Progenitor cell of endocrine pancreas (in vitro differentiated cells): ENCODE measurements at places on chromosomes 13 and 19. TPM values are rescaled to one million over a fixed set of nuclear protein-coding genes. Genes with fewer than 3 reads are reported as not detected.
A peak's percentile ranks its signal among the peaks of the same experiment; 100 is the strongest.

- DNase-seq, result no peak
- H3K4me3 ChIP-seq, result no peak overlapping the region
- no peaks in the 10 kb centered on the region for H3K4me1 ChIP-seq
Observed at GRCh38 chr19:7983995-7984837, 21.2 kb downstream of the ELAVL1 start.

GRCh38 chr13:23856008-23856750 lies 33.0 kb downstream of the MIPEP start:
- H3K36me3 ChIP-seq, result peaks cover 11% of the 10 kb centered on the region
- no peak for DNase-seq
- H3K4me3 ChIP-seq, result no peak overlapping the region
- no peaks in the 10 kb centered on the region for H3K4me1 ChIP-seq
- no peak overlapping the region for H3K27ac ChIP-seq
- H3K27me3 ChIP-seq, result peaks cover 4% of the 10 kb centered on the region

DNA sequence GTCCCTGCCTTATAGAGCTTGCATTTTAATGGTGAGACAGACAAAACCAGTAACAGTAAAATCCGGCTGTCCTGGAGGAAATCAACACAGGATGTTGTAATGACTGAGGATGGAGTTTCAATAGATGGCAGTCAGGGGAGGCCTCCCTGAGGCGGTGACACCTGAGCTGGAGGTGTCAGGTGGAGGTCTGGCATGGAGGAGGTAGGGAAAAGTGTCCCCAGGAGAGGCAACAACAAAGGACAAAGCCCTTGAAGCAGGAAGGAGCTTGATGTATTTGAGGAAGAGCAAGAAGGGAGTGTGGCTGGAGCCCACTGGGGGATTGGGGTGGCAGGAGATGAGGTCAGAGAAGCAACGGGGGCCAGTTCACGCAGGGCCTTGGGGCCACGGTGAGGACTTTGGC lies 7.8 kb downstream of the GRIN2D start:
- H3K4me3 ChIP-seq, result no peak overlapping the region
- H3K27me3 ChIP-seq, result peaks cover 31% of the 10 kb centered on the region
- H3K4me1 ChIP-seq, result peaks cover 4% of the 10 kb centered on the region
- no peak for DNase-seq
- no peak overlapping the region for H3K27ac ChIP-seq

DNA sequence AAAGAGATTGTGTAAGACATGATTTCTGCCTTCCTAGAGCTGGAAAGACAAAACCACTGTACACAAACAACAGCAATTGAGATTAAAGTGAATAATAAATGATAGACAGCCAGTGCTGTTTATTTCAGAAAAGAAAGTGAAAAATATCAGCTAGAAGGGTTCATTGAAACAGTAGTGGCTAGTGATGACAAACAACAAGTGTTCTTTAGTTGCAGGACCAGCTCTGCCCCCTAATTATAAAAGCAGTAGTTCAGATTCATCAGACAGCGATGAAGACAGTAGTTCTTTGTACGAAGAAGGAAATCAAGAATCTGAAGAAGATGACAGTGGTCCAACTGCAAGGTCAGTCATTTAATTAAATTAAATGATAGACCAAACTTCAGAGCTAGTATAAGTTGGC lies 14.8 kb downstream of the GPALPP1 start:
- H3K27ac ChIP-seq, result no peak overlapping the region
- no peak for DNase-seq
- peaks cover 7% of the 10 kb centered on the region for H3K36me3 ChIP-seq
- H3K4me1 ChIP-seq, result no peaks in the 10 kb centered on the region
- H3K4me3 ChIP-seq, result no peak overlapping the region

- H3K27ac ChIP-seq, result no peak overlapping the region
- H3K36me3 ChIP-seq, result peaks cover 3% of the 10 kb centered on the region
- no peaks in the 10 kb centered on the region for H3K27me3 ChIP-seq
- DNase-seq, result no peak
- H3K4me1 ChIP-seq, result peaks cover 2% of the 10 kb centered on the region
Observed at GRCh38 chr13:20894245-20894644, 8.3 kb downstream of the XPO4 start.

- H3K27ac ChIP-seq, result no peak overlapping the region
- no peaks in the 10 kb centered on the region for H3K4me1 ChIP-seq
- no peaks in the 10 kb centered on the region for H3K27me3 ChIP-seq
- peaks cover 14% of the 10 kb centered on the region for H3K36me3 ChIP-seq
- no peak overlapping the region for H3K4me3 ChIP-seq
Observed at GRCh38 chr13:39760521-39760920, 105.1 kb downstream of the COG6 start.

- no peaks in the 10 kb centered on the region for H3K36me3 ChIP-seq
- H3K27me3 ChIP-seq, result no peaks in the 10 kb centered on the region
- no peak overlapping the region for H3K27ac ChIP-seq
- DNase-seq, result no peak
- no peak overlapping the region for H3K4me3 ChIP-seq
- peaks cover 5% of the 10 kb centered on the region for H3K4me1 ChIP-seq
Observed at GRCh38 chr13:38952827-38953226, 37.8 kb downstream of the STOML3 start.

GRCh38 chr19:46745521-46746280 lies at the start of gene FKRP:
Gene FKRP, plus strand, starts transcription at chr19:46746057. Its CDS starts 9,394 bp downstream, at chr19:46755451.
- no peaks in the 10 kb centered on the region for H3K27me3 ChIP-seq
- peak within 1 kb of the TSS; percentile 96 for H3K27ac ChIP-seq
- H3K36me3 ChIP-seq, result peaks cover 5% of the 10 kb centered on the region
- no peak for DNase-seq
- H3K4me1 ChIP-seq, result peaks cover 14% of the 10 kb centered on the region

GRCh38 chr13:100235311-100235901 lies 146.5 kb downstream of the PCCA start:
- no peaks in the 10 kb centered on the region for H3K27me3 ChIP-seq
- DNase-seq, result no peak
- H3K4me3 ChIP-seq, result no peak overlapping the region
- H3K27ac ChIP-seq, result no peak overlapping the region
- peaks cover 35% of the 10 kb centered on the region for H3K4me1 ChIP-seq

DNA sequence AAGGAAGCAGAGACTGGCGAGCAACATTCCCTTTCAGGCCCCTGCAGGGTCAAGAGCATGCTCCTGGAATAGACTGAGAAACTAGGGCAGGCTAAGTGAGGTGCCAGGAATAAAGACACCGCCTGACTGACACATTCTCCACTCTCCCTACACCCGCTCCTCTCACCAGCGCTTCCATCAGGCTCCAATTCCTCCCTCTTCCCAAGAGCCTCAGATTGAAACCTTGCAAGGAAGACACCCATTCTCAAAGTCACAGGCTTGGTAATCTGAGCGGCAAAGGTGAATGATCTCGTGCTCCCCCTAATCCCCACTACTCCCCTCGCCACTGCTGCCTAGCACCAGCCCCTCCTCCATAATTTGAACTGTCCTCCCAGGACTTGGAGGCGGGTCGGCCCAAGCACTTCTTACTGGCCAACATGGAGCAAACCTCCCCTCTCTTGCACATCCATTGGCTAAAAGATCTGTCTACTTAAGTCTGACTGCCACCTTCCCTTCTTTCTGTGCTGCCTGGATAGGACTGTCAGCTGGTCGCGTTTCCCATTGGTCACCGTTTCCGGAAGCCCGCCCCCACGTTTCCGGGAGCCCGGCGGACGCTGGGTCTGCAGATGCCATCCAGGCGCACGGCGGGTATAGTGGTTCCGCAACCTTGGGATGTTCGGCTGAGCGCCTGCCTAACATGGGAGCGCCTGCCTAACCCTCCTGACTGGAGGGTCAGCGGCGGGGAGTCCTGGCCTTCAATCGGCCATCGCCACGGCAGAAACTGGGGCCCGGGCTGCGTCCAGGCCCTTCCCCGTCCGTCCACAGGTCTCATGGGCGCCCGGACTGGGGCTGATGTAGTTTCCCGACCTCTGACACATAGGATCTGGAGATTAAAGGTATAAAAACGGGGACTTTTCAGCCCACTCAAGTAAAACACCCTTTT lies 33.6 kb downstream of the ZNF383 start:
- no peak overlapping the region for H3K27ac ChIP-seq
- no peak for DNase-seq
- H3K4me3 ChIP-seq, result no peak overlapping the region

The PSG1 gene
- not detected in 2 replicates for total RNA-seq

DNA sequence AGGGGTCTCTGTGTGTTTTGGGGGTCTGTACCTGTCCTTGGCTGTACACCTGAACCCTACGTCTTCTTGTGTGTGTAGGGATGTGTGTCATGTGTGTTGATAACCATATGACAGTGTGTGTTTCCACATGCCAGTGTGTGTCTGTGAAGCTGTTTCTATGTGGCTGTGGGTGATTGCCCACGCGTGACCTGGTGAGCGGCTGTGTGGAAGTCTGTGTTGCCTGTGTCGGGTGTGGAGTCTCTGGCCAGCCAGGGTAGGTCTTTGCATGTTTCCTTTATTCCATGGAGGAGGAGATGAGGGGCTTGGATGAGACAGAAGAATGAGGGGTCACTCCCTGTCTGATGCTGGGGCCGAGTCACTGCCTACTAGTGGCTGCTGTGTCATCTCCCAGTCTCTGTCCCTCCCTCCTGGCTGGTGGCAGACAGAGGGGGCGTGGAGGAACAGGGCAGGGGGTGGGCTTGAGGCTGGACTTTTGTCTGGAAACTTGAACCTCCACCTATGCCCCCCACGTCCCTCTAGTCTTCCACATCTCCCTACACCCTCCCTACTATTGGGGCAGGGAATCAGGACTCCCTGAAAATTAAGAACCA lies 2.8 kb upstream of the FOSB start:
- peaks cover 11% of the 10 kb centered on the region for H3K4me1 ChIP-seq
- H3K36me3 ChIP-seq, result no peaks in the 10 kb centered on the region
- H3K4me3 ChIP-seq, result no peak overlapping the region
- DNase-seq, result no peak
- H3K27me3 ChIP-seq, result no peaks in the 10 kb centered on the region

- no peak overlapping the region for H3K27ac ChIP-seq
- H3K4me3 ChIP-seq, result no peak overlapping the region
- peaks cover 30% of the 10 kb centered on the region for H3K36me3 ChIP-seq
- no peaks in the 10 kb centered on the region for H3K4me1 ChIP-seq
- DNase-seq, result no peak
- H3K27me3 ChIP-seq, result no peaks in the 10 kb centered on the region
Observed at GRCh38 chr19:17202249-17202648, 12.9 kb upstream of the USE1 start.

The SLITRK5 gene
- total RNA-seq, result 0.07 and 0.14 TPM in 2 replicates

DNA sequence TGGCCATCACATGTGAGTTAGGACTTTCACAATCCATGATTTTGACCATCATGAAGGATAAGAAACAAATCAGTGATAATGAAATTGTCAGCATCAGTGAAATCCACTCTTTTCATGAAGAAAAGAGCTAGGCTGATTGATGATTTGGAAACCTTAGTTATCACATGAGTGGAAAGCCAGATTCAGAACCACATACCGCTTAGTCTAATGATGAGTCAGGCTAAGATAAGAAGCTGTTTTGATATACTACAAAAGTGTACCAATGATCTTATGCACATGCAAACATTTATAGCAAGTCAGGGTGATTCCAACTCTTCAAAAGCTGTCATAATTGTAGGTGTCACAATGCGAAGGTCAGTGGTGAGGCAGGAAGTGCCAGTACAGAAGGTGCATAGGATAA lies 519.3 kb downstream of the GPC6 start:
- H3K4me3 ChIP-seq, result no peak overlapping the region
- peak overlapping the region; percentile 25 for H3K27ac ChIP-seq
- H3K27me3 ChIP-seq, result no peaks in the 10 kb centered on the region

DNA sequence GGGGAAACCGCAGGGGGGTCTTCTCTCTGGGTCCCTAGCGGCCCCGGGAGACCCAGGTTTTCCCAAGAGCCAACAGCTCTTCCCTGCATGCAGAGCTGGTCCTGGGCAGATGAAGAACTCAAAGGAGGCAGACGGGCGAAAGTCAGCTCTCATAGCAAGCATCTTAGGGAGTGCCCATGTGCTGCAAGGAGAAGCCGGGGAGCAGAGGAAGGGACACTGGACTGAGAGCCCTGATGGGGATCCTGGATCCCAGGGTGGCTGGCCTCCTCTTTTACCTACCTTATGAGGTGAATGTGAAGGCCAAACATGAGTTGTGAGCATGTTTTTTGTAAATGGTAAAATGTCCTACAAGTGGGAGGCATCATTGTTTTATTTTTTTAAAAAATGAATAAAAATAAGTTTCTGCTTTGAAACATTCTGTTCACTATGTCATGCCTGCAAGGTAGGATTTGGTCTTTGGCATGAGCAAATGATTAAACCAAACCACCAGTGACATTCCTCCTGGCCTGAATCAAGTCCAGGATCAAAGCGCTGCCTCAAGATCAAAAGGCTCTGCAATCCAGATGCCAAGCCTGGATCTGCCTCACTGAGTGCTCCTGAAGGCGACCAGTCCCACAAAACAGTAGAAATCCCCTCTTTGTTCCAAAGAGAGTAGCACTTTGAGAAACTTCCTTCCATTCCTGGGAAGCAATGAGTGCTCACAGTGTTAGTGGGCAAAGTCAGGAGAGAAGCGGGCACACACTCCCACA lies 92.2 kb upstream of the SERP2 start:
- H3K4me3 ChIP-seq, result no peak overlapping the region
- peaks cover 34% of the 10 kb centered on the region for H3K4me1 ChIP-seq
- peaks cover 9% of the 10 kb centered on the region for H3K27me3 ChIP-seq
- no peak for DNase-seq

DNA sequence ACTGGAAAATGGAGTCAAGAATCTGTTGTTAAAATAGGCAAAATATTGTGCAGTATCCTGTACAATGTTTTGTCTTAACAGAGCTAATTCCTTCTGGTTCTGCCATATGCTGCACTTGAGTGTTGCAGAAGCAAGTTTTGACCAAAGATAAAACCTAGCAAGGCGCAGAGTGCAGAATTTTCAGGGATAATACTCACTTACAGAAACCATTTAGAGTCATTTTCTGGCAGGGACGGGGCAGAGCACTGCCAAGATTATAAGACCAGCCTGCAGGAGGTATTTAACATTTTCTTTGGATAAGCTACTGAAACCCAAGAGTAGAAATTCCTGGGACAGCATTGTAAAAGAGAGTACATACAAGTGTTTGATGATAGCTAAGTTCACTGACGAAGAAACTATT lies 159.5 kb upstream of the EDNRB start:
- H3K36me3 ChIP-seq, result peaks cover 3% of the 10 kb centered on the region
- no peak overlapping the region for H3K27ac ChIP-seq
- no peak overlapping the region for H3K4me3 ChIP-seq
- H3K4me1 ChIP-seq, result no peaks in the 10 kb centered on the region

DNA sequence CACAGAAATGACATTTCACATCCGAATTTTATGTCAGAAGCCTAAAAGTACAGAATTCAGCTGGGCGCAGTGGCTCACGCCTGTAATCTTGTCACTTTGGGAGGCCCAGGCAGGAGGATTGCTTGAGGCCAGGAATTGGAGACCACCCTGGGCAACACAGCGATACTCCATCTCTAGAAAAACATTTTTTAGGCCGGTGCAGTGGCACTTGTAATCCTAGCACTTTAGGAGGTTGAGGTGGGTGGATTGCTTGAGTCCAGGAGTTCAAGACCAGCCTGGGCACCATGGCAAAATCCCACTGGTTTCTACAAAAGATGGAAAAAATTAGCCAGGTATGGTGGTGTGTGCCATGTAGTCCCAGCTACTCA lies 15.3 kb downstream of the NOP53 start:
- no peak overlapping the region for H3K27ac ChIP-seq
- no peak overlapping the region for H3K4me3 ChIP-seq

- H3K4me1 ChIP-seq, result peaks cover 1% of the 10 kb centered on the region
- H3K27me3 ChIP-seq, result no peaks in the 10 kb centered on the region
- no peaks in the 10 kb centered on the region for H3K36me3 ChIP-seq
- no peak overlapping the region for H3K4me3 ChIP-seq
Observed at GRCh38 chr13:21967871-21968270, 297.0 kb downstream of the FGF9 start.

GRCh38 chr19:8215783-8216182 lies 6.6 kb downstream of the CERS4 start:
- H3K27me3 ChIP-seq, result no peaks in the 10 kb centered on the region
- no peaks in the 10 kb centered on the region for H3K4me1 ChIP-seq
- no peak overlapping the region for H3K27ac ChIP-seq
- DNase-seq, result no peak
- peaks cover 13% of the 10 kb centered on the region for H3K36me3 ChIP-seq

GRCh38 chr19:45202637-45203036 lies 24.1 kb downstream of the BLOC1S3 start:
- H3K27ac ChIP-seq, result no peak overlapping the region
- no peak overlapping the region for H3K4me3 ChIP-seq
- DNase-seq, result no peak
- H3K36me3 ChIP-seq, result no peaks in the 10 kb centered on the region
